Stimulated activated CD8-positive, alpha-beta memory T cell treated with anti-CD3 and anti-CD28 coated beads, Interleukin-7, amount 100 ng/mL, for 1 hour (primary cell): ENCODE measurements at places on chromosomes 5 and 9.

DNA sequence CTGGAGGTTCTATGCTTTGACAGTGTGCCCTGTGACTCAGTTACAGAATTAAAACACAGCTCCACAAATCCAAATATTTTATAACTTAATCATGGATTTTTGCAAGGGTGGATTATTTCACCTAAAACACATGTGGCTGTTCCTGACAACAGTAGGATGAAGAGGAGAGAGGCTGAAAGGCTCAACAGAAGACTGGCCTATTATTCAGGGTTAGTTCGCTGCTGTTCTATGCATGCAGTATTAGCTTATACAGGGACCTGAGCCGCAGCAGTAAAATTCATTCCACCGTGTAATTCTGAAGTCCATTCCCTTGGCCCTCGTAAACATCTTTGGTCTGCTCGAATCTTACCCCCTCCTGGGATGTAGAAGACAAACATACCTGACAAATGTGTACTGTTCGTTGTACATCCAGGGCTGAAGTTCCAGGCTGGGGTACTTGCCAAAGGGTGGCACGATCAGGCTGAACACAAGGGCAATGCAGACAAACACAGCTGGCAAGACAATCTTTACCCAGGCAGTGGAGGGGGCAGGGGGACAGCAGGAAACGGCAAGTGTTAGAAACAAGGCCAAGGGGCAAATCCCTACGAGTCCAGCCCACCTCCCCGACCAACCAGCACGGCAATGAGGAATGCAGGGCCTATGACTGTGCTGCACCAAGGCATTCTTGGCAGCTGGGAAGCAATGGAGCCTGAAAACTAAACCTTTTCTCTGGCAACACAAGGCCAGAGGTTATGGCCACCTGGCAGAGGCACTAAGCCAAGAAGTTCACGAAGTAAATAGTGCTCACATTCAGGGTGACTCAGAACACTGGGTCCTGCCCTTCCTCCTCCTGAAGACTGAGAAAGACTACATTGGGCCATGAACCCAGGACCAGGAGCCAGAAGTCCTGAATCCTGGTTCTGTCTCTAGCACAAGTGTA lies 46.8 kb downstream of the NIPSNAP3B start:
- DNase-seq, result no peak

DNA sequence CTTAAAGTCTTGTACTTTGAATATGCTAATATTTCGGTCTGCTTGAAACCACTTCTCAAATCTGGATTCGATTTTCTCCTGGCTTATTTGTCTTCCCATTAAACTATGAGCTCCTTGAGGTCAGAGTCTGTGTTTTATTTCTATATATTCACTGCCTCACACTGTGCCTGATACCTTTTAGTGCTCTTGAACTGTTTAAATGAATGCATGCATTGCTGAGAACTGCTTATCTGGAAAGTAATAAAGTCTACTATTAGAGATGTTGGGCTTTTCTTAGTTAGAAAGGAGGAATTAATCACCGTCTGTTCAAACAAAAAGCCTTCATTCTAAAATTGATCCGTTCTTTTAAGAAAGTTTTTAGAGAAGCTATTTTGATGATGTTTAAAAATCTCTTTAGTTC lies 6.0 kb downstream of the CREBRF start:
- no peak for DNase-seq

GRCh38 chr9:130347931-130348330 lies 82.4 kb downstream of the HMCN2 start:
- no peak for DNase-seq

GRCh38 chr5:149441986-149442385 lies 62.9 kb upstream of the IL17B start:
- no peak for DNase-seq

- no peak for DNase-seq
Measured at GRCh38 chr5:38164776-38165399, 93.5 kb upstream of the EGFLAM start.

DNA sequence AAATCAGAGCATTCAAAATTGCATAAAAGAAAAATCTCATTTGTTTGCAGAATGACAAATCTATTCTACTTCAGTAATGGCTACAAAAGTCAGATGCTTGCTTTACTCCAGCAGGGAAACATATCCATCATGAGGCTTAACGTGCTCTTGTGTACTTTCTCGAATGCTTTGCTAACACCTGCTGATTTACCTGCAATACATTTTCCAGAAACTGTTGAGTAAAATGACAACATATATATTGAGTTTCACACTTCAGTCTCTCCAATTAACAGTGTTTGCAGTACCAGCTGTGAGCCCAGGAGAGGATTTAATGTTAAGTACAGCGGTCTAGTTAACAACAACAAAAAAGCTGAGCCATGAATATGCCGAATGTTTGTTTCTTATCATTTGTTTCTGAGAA lies 391.5 kb upstream of the SMC2 start:
- no peak for DNase-seq

DNA sequence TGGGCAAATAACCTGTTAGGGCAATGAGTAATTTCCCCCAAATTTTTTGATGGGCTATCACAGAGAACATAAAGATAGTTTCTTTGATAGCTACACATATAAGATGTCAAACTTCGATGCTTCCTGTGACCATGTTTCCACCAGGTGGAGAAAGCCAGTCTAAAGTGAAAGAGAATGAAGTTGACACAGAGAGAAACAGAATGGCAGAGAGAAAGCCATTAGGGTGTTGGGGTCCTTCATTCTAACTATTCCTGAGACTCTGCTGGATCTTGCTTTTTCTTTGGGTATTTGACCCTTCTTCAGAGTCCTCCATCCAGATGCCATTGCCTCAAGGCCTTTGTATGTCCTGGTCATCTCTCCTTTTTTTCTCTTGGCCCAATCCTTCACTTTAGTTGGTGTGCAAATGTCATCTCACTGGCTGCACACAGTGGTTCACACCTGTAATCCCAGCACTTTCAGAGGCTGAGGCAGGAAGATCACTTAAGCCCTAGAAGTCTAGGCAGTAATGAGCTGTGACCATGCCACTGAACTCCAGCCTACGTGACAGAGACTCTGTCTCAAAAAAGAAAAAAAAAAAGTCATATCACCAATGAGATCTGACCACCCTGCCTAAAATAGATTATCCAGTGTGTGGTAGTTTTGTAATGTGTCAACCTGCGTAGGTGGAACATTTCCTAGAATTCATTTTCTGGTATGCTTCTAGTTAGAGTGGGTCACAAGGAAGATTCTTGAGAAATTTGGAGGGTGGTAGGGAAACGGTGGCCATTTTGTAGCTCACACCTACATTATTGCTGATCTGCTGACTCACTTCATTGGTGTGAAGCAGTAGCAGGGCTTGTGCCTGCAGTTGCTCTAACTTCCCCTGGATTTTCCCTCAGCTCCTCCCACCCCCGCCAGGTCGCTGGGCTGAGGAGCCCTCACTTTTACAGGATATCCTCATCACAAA lies 20.8 kb upstream of the KIF2A start:
- no peak for DNase-seq

DNA sequence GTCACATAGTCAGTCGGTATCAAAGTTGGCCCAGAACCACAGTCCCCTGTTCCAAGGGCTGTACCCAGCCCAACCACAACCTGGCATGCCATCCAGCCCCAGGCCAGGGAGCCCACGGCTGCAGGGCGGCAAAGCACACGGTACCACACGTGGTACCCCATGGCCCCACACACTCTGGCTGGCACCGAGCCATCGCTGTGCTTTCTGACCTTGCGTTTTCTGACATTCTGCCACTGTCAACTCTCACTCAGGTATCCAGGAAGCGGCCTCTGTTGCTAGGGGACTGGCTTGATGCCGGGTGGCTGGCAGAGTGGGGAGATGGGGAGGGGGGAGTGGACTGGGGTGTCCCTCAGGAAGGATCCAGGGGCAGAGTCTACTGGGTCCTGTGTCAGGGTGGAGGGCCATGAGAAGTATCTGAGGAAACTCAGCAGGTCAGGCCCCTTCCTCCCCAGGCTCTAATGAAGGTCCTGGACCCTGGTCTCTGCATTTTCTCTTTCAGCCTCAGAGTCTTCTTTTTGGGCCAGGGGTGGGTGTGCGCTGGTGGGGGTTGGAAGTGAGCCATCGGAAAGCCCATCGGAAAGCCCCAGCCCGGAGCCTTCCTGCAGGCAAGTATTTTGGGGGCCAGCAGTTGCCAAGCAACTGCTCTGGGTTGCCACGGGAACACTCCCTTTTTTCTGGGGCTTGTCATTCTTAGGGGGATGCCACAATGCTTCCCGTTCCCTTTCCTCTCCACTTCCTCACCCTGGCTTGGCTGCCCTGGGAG lies 21.0 kb upstream of the RALGDS start:
- no peak for DNase-seq

DNA sequence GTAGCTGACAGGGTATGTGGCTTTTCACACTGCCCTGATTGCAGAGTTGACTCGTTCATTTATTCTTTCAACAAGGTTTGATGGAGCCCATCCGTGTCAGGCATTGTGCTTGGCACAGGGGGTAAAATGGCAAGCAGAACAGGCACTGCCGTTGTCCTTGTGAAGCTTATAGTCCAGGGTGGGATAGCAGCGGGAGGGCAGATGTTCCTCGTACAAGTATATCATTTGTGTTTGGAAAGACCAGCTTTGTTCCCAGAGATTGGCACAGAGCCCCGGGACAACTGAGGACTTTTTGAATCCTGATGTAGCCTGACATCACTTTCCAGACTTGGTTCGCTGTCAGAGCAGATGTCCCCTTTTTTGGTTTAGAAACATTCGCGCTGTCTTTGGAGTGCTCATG lies 50.9 kb downstream of the MVB12B start:
- DNase-seq, result no peak

DNA sequence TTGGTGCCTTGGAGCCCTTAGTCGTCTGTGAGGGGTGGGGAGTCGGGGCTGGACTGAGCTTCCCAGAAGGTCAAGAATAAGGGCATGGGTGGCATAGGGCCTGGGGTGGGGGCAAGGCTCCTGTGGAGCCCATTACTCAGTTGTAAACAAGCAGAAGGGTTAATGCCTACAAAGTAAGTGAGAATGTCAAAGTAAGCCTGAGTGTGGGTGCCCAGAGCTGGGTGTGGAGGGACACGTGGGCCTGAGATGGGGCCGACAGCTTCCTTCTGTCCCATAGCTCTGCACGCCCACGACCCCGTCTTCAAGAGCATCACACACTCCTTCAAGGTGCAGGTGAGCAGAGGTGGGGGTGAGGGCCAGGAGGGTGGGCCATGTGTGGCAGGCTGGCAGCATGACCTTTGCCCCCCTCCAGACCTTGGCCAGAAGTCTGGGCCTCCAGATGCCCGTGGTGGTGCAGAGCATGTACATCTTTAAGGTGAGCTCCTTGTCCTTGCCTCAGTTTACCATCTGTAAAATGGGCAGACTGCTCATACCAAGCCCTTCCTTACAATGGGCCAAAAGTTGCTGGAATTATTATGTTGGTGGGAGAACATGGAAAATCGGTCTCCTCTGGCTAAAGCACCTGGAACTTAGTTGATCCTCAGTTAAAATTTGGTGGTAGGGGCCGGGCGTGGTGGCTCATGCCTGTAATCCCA lies 11.1 kb downstream of the DOLK start:
- no peak for DNase-seq

DNA sequence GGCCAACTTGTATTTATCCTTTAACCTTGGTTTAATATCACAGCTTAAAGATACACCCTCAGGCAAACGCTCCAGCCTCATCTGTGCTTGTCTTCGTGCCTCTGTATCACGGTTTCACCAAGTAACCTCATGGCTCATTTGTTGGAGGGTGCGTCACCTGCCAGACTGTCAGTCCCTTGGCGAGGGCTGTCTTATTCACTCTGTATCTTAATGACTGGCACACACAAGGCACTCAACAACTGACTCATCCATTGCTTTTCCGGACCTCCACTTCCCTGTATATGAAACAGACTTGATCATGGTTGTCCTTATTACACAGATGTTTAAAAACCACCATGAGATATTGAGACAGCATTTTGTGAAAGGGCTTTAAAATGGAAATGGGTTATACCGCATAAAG lies 28.0 kb downstream of the LCP2 start:
- no peak for DNase-seq

DNA sequence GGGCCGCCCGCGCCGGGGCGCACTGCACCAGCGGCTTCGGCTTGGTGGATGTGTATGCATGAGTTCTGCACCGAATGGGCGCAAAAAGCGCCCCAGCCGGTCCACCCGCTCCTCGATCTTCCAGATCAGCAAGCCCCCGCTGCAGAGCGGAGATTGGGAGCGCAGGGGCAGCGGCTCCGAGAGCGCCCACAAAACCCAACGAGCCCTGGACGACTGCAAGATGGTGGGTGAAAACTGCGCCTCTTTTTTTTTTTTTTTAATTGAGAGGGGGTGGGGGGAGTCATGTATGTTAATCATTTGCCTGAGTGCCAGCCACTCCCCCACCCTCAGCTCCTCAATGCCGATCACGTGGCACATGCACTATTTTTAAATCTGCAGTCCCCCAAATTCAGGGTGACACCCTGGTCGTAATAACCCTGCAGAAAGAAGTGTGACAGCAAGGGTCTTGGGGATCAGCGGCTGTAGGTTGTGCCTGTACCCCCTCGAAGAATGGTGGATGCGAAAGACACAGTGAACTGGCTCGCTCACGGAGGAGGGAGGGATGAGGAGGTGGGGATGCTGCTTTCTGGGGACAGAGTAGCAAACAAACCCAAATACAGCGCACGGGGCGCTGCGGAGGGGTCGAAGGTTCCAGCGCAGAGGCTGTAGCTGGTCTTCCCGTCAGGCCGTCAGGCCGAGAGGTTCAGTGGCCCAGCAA lies 900 bp downstream of the RGS7BP start:
- no peak for DNase-seq

DNA sequence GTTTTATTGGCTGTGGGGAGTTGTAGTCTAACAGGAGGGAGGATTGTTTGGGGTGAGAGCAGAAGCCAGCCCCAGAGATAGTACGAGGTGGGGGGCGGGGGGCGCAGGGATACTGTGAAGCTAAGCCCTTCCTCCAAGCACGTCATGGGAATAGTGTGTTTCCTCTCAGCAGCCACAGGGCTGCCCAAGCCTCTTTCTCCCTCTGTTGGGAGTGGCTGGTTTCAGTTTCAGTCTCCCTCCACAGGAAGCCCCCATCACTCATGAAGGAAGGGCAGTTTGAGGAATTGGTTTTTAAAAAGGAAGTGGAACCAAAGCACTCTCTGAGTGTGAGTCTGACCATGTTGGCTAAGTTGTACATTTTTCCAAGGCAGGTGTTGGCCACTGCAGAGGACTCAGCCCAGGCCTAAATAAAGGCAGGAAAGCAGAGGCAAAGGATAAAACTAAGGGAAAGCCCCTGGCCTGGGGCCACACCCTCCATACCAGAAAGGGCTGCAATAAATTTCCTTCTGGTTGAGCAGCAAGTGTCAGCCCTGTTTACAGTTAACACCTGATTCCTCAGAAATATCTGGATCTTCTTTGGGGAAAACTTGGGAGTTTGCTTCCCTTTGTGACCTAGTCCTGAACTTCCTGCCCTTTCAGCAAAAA lies 3.2 kb downstream of the RAB24 start:
- DNase-seq, result peak; percentile 47

GRCh38 chr5:150244209-150244608 lies 45.4 kb downstream of the CAMK2A start:
- DNase-seq, result no peak

GRCh38 chr9:82616545-82616944 lies 446.4 kb downstream of the RASEF start:
- DNase-seq, result no peak
